Stimulated activated CD8-positive, alpha-beta memory T cell treated with anti-CD3 and anti-CD28 coated beads, Interleukin-7, amount 100 ng/mL, for 24 hours (primary cell): ENCODE measurements at places on chromosomes 2 and 18.
A peak's percentile ranks its signal among the peaks of the same experiment; 100 is the strongest.

DNA sequence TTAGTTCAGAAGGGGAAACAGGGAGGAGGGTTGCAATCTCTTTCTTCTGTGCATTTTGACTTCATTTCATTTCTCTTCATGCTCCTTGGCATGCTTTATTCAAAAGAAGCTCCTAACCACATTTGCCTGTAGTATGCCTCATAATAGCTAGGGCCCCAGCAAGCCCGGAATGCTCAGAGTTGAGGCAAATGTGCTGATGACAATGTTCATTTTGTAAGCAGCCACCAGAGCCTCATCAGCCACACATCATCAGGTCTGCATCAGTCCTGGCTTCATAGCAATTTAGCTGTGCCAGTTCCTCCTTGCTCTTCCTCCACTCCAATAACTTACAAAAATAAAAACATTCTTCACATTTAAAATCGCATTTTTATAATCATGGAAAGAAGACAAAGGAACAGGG is 65.4 kb upstream of the MMADHC start:
- DNase-seq: no peak

- DNase-seq: peak; percentile 23
Observed at GRCh38 chr2:38653715-38654527, 12.0 kb upstream of the GALM start.

- no peak for DNase-seq
Observed at GRCh38 chr2:17518212-17519154, at the start of gene RAD51AP2. RAD51AP2 (minus strand) TSS chr2:17518440; CDS start chr2:17518415, 25 bp downstream.

DNA sequence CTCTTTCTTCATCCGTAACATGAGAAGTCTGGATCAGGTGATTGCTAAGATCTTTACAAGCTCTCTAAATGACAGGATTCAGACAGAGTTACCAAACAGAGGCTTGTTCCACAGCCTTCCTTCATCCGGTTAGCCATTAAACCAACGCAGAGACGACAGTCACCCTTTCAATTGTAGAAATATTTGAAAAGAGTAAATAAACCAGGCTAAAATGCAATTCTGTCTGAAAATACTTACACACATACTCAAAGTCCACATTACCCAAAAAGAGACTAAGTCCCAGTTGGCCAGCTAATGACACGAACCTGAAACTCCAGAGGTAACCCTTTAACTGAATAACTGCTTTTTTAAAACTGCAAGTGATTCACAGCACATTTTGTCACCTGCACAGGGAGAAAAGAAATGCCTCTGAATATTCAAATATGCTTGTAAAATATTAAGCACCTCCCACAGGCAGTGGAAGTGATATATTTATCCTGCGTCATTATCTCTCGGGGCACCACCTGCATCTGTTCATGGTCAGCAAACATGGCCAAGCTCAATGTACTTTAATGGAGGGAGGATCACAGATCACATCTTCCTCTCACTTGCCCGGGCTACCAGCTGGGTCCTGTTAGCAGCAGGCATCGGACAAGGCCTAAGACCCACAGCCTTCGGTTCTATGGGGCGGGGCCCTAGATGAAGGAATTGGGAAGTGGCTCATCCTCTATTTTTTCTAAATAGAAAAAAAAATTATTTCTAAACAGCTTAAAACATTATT is 38.8 kb upstream of the DNER start:
- DNase-seq: no peak

DNA sequence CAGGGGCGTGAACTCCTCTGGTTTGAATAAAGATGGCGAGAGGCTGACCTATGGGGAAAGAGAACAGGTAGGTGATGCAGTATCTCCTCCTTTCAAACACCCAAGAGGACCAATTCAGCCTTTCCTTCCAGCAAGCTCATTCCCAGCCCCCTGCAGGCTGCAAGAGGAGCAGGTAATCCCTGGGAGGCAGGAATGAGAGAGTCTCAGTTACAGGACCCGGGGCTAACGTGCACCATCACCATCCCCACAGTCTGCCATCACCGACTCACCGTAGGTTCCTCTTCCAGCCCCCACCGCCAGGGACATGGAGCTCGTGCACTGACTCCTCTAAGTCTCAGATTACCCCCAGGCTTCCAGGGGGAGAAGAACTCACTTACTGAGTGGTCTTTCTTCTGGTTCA is 26.7 kb downstream of the XDH start:
- DNase-seq: no peak

- no peak for DNase-seq
Observed at GRCh38 chr2:134234535-134234934, 19.3 kb upstream of the MGAT5 start.

DNA sequence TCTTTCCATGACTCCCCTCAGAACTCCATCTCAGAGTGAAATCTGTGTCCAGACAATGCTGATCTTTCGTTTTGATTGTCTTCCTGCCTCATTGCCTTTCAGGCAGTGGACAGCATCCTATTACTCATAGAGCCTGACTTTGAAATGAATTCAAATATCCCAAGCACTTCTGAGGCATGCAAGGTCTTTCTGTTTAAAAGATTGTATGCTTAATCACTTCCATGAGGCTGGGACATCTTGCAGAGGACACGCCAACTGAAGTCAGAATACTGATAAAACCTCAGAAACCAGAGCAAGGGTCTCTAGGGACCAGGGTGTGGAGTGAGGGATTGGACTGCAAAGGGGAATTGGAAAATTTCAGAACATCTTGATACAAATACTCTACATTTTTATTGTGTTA is 836.5 kb upstream of the ID2 start:
- DNase-seq: no peak

DNA sequence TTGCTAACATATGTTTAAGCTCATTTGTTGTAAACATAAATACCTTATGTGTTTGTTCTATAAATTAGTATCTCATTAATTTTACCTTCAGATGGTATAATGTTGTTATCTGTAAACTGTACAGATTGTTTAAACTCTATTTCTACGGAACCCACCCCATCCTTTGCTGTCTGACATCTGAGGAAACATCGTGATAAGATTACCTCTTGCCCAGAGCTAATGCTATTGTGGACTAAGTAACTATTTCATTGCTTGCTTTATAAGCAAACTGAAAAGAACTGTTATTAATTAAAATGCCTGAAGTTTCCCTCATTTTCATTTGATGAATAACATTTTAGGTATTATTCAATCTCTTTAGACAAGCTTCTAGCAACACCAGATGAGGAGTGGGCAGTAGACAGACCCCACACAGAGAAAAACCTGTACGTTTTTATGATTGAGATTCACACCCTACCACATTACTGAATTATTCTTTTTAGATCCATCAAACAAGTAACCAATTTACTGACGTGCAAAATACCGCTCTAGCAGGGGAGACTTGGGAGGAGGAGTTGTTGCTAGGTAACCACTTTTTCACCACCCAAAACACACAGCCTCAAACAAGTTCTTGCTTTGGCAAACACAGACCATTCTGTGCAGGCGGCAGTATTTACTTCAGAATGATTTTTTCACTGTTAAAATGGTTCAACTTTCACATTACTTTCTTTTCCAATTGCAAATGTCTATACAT is 1.9 kb upstream of the SYT4 start:
- no peak for DNase-seq

DNA sequence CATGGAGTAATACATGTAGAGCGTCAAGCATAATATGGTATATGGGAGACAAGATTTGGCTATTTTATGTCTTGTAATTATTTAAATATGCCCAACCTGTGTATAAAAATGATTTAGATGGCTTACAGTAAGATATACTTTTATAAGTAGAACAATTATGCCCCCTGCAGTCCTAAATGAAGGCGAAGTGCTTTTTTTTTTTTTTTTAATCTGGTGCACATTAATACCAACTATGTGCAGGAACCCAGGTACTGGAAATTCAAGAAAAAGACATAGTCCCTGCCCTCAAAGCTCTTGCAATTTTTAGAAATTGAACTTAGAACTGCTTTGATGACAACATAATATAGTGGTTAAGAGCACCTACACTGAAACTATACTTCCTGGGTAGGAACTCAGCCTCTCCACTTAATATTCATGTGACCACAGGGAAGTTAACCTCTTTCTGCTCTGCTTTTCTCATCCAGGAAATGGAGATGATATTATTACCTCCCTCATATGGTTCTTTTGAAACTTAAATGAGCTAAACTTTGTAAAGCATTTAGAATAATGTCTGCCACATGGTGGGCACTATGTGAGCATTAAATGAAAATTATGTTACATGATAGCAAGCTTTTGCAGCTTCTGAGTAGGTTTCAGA is 38.1 kb downstream of the AFTPH start:
- no peak for DNase-seq

DNA sequence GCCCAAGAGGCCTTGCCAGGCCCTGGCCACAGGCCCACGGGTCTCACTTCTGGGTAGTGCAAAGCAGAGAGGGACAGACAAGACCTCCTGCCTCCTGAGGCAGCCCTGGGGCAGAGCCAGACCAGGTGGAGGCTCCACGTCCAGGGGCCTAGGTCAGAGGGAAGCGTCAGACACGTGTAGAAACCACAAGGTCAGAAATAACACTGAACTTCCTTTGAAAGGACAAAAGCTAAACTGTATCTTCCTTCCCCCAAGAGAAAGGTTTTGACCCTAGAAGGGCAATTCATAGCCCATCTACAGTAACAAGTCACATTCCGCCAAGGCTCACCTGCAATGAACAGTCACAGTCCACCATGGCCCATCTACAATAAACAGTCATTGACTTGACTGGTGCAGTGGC is 17.9 kb downstream of the SDC1 start:
- no peak for DNase-seq

- DNase-seq: no peak
Observed at GRCh38 chr18:67151366-67151765, 365.2 kb downstream of the DSEL start.

DNA sequence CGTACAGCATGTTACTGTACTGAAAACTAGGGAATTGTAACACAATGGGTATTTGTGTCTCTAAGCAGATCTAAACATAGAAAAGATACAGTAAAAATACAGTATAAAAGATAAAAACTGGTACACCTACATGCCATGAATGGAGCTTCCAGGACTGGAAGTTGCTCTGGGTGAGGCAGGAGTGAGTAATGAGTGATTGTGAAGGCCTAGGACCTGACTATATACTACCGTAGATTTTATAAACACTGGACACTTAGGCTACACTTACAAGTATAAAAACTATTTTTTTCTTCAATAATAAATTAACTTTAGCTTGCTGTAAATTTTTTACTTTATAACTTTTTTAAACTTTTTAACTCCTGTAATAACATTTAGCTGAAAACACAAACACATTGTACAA is 324.4 kb upstream of the TNP1 start:
- DNase-seq: no peak

DNA sequence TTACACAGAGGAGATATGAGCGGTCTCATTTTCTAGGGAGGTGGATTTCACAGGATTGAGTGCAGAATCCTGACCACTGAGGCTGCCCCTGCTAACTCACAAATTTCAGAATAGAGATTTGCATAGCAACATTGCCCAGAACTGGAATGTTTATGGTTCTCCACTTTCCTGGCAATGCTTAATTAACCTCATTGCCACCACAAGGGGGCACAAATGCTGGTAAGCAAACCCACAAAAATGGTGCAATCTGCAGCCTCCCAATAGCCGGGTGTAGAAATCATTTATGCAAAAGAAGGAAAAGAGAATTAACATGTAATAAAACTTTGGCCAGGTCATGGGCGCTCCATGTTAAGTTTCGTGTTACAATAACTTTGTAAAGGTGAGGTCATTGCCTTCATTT is 112.4 kb downstream of the CYRIA start:
- no peak for DNase-seq

GRCh38 chr2:145752091-145752806 is 1232.3 kb upstream of the ZEB2 start:
- no peak for DNase-seq

GRCh38 chr2:29615183-29615582 is 306.2 kb downstream of the ALK start:
- DNase-seq: no peak

- no peak for DNase-seq
Observed at GRCh38 chr2:238403632-238404405, 22.9 kb upstream of the ASB1 start.

- no peak for DNase-seq
Observed at GRCh38 chr2:85180322-85181133, 47.3 kb downstream of the TCF7L1 start.

DNA sequence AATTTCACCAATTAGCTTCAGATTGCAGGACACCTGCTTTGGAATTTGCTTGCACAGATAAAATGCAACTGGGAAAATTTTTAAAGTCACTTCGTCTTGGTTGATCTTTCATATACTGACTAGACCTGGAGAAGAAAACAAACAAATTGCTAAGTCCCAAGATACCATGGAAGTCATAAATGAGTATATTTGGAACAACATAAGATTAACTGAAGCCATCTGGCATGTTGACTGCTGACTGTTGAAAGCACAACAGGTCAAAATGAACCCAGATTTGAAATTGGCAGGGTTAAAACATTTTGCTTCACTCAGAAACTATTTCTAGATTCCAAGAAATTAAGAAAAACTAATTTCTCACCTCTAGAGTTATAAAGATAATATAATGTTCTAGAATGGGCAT is 470.7 kb downstream of the LPIN1 start:
- no peak for DNase-seq

GRCh38 chr2:144452169-144452988 is 67.5 kb downstream of the ZEB2 start:
- no peak for DNase-seq

- no peak for DNase-seq
Observed at GRCh38 chr2:102100371-102101096, 42.0 kb upstream of the IL1R1 start.

- DNase-seq: no peak
Observed at GRCh38 chr18:3163968-3164367, 55.8 kb downstream of the MYOM1 start.

- DNase-seq: no peak
Observed at GRCh38 chr2:188142088-188142487, 149.6 kb upstream of the GULP1 start.

DNA sequence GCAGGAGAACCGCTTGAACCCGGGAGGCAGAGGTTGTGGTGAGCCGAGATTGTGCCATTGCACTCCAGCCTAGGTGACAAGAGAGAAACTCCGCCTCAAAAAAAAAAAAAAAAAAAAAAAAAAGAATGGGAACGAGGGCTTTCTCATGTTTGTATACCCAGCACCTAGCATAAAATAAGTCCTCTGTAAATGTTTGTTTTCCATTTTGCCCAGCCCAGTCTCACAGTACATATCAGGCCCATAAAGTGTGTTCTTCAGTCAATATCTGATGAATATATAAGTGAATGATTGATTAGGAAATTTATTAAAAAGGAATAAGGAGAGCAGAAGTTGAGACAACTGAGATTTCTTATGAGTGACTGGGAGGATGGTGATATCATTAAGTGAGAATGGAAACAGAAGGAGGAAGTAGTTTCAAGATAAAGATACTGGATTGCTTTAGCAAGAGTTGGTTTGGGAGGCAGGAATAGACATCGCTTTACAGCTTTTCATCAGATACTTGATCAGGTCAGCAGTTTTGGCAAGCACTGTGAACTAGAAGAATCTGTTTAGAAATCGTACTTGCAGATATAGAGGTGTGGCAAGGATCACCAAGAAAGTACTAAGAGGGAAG is 327.5 kb downstream of the KIAA1328 start:
- no peak for DNase-seq

GRCh38 chr2:143058851-143059250 is 70.4 kb upstream of the ARHGAP15 start:
- no peak for DNase-seq

DNA sequence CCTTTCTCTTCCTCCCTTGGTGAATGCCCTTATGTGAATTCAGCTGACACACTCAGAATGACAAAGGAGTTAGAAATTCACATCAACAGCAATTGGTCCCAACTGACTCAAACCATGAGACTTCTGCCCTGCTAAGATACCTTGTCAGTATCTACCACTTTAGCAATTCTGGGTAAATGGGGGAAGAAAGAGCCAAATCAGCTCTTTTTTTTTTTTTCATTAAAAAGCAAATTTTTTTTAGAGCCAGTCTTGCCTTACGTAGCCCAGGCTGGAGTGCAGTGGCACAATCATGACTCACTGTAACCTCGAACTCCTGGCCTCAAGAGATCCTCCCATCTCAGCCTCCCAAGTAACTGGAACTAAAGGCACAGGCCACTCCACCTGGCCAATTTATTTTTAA is 1.7 kb upstream of the PPP4R1 start:
- no peak for DNase-seq
